MV-4-11 (cell line): ENCODE measurements at places on chromosomes 11 and 22.
A peak's percentile ranks its signal among the peaks of the same experiment; 100 is the strongest.

GRCh38 chr11:64916040-64916774, 802 bp downstream of the ATG2A start:
- peak; percentile 51 for DNase-seq

DNA sequence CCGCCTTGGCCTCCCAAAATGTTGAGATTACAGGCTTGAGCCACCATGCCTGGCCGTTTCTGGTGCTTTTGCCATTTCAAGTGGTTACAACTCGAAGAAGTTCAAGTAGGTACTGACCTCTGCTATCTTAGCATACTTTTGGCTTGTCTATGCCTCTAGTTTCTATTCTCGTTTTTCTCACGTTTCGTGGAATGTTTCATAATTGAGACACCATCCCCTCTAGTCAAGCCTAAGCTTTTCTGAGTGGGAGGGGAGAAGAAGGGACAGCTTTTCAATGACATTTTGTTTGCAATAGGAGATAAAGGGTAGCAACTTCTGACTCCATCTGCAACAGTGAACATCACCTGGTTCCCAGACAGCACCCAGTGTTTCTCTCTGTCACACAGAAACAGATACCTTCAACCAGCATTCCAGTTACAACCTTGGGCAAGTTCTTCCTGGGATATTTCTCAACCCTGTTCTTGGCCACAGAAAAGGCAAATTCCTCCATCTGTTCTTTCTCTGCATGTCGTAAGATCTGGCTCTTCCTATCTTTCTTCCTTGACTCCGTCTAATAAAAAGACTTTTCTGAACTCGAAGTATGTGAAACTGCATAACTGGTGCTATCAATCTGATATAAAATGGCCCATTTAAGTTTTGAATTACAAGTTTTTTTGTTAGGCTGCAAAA, 25.5 kb downstream of the DDI1 start:
- DNase-seq = peak; percentile 93

- DNase-seq = no peak
These were observed 199.6 kb upstream of the ZBED5 start for GRCh38 chr11:11057472-11057854.

GRCh38 chr22:31488346-31488883, 1.2 kb downstream of the EIF4ENIF1 start:
- no peak for DNase-seq

- no peak for DNase-seq
These were observed 13.0 kb upstream of the CARD18 start for GRCh38 chr11:105152560-105152959.

- no peak for DNase-seq
These were observed at the start of gene ADM2 for GRCh38 chr22:50481440-50482106. Gene ADM2 (plus strand): TSS chr22:50481543. CDS start chr22:50481848, 305 bp downstream.

- no peak for DNase-seq
These were observed 6.0 kb downstream of the PAX6 start for GRCh38 chr11:31805037-31805628.
